Stimulated activated CD8-positive, alpha-beta memory T cell treated with anti-CD3 and anti-CD28 coated beads, Interleukin-12 subunit alpha, Interleukin-12 subunit beta, amount 100 ng/mL, for 4 hours (primary cell): ENCODE measurements at places on chromosomes 12 and 14.

GRCh38 chr12:59079002-59079401 lies 158.7 kb upstream of the LRIG3 start:
- DNase-seq: no peak

DNA sequence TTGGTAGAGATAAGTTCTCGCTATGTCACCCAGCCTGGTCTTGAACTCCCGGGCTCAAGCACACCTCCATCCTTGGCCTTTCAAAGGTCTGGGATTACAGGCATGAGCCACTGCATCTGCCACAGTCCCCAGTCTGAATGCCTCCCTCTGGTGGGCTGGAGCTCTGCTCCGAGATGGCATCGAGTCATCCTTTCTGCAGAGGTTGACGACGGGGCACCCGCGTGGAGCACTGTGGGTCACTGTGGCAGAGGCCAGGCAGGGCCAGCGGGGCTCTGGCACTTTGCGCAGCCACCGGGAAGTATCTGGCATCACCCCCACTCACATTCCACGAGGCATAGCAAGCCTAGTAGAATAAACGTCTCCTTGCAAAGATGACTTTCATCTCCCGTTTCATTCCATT lies 163.3 kb upstream of the DIO3 start:
- DNase-seq: no peak

GRCh38 chr12:41527062-41527461 lies 338.9 kb downstream of the PDZRN4 start:
- DNase-seq: no peak

DNA sequence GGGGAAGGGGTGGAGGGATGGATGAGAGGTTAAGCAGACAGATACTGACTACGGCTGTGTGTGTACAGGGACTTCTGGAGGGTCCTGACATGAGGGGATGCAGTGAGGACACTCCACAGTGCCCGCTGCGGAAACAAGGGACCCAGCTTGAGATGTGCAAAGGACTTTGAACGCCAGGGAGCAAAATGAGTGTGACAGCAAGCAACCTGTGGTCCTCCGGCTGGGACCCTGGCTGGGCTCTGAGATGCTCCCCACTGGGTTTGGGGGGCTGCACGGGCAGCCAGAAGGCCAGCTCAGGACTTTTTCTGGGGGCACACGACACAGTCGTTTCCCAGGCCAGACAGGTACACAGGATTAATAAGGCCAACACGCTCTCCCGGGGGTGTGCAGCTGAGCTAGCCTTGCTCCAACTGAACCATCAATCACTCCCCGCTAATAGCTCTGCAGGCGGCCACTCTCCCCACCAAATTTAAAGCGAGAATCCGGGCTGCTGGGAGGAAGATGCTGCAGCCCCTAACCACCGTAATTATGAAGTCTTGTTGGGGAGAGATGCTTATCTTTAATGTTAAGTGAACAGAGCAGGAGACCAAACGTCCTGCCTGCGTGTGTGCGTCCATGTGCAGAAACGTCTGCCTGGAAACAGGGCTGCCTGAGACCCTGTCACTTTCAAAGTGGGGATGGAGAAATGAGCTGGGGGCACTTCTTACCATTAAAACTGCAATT lies 51.6 kb upstream of the DLK1 start:
- no peak for DNase-seq

DNA sequence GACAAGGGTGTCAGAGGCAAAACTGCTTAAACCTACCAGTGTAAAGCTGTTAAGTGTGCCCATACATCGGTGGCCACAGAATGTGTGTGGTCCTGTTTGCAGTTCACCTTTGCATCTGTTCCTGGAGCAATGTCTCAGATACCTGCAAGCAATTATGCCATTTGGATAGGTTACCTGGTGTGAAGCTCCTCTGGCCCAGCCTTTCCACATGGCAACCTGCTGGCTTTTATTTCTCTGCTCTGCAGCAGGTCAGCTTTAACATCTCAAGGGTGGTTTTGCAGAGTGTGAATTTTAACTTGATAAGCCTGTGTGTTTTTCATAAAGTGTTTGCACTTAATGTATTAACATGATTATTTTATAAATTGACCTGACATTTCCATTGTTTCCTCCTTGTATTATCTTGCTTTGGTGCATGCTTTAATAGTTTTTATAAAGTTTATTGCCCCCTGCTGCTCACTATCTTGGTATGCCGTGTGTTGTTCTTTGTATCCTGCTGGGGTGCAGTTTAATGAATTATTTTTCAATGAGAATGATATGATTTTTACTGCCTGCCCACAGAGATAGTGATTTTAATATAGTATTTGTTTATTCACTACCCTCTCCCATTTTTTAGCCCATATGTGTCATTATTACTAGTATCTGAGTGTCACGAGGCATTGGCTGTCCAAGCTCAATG lies 403.8 kb downstream of the NPAS3 start:
- DNase-seq: no peak
